ENCODE measurements at places on chromosomes 2 and 18.
A peak's percentile ranks its signal among the peaks of the same experiment; 100 is the strongest.

DNA sequence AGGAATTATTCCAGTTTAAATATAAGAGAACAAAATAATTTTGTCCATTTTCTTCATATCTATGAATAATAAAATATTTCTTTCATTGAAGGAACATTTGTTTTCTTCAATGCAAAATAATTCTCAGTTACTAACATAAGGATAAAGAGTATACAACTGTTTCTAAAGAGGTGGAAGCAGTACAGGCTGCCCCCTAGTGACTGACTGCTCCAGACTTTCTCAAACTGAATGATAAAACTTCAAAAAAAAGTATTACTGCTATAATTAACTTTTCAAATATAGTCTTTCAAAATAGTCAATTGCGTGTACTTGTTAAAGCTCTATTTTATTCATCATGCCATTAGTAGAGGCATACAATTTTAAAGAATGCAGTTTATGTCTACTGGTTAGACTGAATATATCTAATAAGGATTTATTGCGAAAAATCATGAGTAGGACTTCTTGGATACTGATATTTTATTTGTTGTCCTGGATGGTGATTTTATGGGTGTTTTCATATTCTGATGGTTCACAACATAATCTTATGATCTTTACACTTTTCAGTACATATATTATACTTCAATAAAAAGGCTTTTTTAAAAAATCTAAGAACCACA, 100.1 kb downstream of the WDPCP start:
- no peak for DNase-seq

GRCh38 chr18:36889742-36890141, 60.8 kb downstream of the KIAA1328 start:
- DNase-seq, result no peak

GRCh38 chr18:65567372-65567771, 183.4 kb upstream of the CDH7 start:
- no peak for DNase-seq

- no peak for DNase-seq
Measured at GRCh38 chr2:23513245-23513871, 128.4 kb downstream of the KLHL29 start.

DNA sequence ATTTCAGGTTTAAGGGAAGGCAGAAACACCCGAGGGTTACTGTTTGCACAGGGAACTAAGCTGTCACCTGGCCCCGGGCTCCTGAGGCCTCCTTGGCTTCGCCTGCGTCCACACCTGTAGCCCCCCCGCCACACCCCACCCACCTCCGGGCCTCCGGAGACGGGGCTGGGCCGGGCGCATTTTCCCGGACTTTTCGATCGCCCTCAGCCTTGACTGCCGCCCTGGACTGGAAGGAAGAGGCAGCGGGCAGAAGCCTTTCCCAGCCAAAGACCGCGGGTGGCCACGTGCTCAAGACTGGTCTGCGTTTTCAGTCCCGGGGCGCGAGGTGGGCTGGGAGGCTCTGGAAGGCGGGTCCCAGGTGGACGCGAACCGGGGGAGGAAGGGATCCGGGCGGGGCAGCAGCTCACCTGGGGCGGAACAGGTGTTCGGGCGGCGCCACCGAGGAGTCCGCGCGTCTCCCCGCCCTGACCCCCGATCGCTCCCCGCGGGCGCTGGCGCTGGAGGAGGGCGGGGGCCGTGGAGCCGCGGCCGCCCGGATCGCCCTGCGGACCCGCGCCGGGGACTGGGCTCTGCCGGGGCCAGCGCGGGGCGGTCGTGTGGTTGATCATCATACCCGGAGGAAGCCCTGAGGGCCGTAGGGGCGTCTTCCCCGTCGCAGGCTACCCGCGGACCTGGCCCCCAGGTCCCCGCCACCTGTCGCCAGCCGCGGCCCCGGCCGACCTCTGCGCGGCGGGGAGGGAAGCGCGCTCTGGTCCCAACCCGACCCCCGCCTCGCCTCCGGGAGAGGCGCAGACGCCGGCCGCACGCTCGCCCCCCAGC, 3.2 kb downstream of the ID2 start:
- DNase-seq, result peak; percentile 46

GRCh38 chr2:36680012-36680411, 16.5 kb upstream of the VIT start:
- no peak for DNase-seq

DNA sequence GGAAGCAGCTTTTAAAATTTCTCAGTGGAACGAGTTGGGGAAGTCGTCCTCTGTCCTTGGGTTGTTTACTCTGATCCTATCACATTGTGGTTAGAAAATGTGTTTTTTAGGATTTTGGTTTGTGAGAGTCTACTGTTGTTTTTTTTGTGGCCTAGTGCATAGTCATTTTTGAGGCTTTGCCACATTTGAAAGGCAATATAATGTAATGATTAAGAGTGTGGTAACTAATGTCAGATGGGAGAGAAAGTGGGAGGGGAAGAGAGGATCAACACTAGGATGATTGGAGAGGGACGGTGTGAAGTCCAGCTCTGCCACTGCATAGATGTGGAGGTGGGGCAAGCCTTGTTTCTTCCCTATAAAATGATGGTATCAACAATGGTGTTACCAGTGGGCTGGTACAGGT, 8.5 kb downstream of the SP140L start:
- no peak for DNase-seq

DNA sequence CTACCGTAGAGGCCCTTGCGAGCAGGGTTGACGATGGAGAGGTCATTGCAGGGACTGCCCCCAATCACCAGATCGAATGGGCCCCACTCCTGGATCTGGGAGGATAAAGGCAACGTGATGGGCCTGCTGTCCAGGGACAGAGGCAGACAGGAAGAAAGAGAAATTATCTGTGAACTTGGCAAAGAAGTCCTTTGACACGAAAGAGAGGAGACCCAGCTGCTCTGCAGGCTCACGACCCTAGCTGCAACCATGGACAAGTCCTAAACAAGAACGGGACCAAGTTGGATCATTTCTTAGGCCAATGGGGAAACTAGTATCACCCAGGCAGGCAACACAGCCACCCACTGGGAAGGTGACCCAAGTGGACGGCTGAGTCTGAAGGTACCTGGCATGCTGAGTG, 72.3 kb upstream of the POMC start:
- no peak for DNase-seq

GRCh38 chr2:239312081-239312511, 88.7 kb downstream of the HDAC4 start:
- DNase-seq, result no peak

GRCh38 chr2:147800316-147800715, 44.5 kb upstream of the ACVR2A start:
- DNase-seq, result no peak

DNA sequence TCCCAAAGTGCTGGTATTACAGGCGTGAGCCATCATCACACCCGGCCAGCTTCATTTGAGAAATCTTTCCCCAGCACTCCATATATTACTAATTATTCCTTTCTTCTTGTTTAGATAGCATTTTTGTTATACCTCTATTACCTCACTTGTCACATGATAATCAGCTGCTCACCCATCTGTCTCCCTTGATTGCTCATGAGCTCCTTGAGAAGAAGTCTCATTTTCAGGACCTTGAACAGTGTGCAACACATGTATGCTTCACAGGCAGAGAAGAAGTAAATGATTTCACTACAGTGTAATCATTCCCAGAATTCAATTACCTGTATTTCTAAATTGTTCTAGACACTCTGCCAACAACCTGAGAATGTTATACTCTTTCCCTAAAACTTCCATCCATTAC, 6.2 kb downstream of the PAIP2B start:
- no peak for DNase-seq

DNA sequence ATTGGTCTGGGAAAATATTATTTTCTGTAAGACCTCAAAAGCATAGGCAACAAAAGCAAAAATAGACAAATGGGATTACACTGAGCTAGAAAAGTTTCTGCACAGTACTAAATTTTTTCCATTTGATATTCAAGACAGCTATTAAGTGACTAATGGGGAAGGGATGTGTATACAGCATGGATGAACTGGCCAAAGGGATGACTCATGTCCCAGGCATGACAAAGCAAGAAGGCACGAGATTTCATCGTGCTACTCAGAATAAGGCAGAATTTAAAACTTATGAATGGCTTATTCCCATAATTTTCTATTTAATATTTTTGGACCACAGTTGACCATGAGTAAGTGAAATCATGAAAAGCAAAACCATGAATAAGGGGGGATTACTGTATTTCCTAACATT, 1250.1 kb upstream of the GYPC start:
- no peak for DNase-seq
